ENCODE measurements at places on chromosomes 5 and 9.
A peak's percentile ranks its signal among the peaks of the same experiment; 100 is the strongest.

- DNase-seq, result no peak
Observed at GRCh38 chr5:1654786-1655495, 131.2 kb upstream of the LPCAT1 start.

DNA sequence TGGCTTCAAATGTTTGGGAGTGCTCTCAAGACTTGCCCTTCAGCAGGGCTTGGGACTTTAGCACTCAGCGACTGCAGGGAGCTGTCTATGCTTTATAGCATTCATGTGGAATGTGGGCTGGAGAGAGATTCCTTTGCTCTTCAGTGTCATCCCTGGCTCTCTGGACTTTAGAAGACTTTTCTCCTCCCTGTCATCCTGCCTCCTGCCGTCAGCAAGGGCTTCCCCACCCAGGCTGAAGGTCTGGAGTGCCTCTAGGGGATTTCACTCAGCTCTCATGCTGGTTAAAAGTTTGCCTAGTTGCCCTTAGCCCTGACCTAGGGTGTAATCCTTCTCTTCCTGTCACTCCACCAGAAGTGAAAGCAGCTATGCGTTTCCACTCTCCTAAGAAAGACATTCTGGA lies 210.9 kb downstream of the FRMD3 start:
- peak; percentile 36 for DNase-seq

- DNase-seq, result peak; percentile 86
Observed at GRCh38 chr9:114505187-114506081, at the start of gene WHRN. WHRN (minus strand) TSS chr9:114505473; CDS start chr9:114504801, 672 bp downstream.

GRCh38 chr9:15831384-15831783 lies 278.5 kb downstream of the CCDC171 start:
- DNase-seq, result peak; percentile 34
